ENCODE measurements at places on chromosomes 12 and 14. TPM values are rescaled to one million over a fixed set of nuclear protein-coding genes. Genes with fewer than 3 reads are reported as not detected.

Gene LYZ
- under 0.01 TPM for total RNA-seq

GRCh38 chr12:52023182-52023975 is 16.6 kb downstream of the TAMALIN start:
- peak; percentile 89 for DNase-seq

Gene B4GALNT3
- total RNA-seq = not detected

GRCh38 chr12:45244561-45245343 is 28.9 kb downstream of the ANO6 start:
- peak; percentile 49 for DNase-seq

Gene KRT2
- total RNA-seq = not detected

Measured in lung microvascular endothelial cell (primary cell).